Activated naive CD4-positive, alpha-beta T cell treated with anti-CD3 and anti-CD28 coated beads, Interleukin-2, amount 50 U/mL, for 16 hours (primary cell): ENCODE measurements at places on chromosomes 16 and 17.
A peak's percentile ranks its signal among the peaks of the same experiment; 100 is the strongest.

DNA sequence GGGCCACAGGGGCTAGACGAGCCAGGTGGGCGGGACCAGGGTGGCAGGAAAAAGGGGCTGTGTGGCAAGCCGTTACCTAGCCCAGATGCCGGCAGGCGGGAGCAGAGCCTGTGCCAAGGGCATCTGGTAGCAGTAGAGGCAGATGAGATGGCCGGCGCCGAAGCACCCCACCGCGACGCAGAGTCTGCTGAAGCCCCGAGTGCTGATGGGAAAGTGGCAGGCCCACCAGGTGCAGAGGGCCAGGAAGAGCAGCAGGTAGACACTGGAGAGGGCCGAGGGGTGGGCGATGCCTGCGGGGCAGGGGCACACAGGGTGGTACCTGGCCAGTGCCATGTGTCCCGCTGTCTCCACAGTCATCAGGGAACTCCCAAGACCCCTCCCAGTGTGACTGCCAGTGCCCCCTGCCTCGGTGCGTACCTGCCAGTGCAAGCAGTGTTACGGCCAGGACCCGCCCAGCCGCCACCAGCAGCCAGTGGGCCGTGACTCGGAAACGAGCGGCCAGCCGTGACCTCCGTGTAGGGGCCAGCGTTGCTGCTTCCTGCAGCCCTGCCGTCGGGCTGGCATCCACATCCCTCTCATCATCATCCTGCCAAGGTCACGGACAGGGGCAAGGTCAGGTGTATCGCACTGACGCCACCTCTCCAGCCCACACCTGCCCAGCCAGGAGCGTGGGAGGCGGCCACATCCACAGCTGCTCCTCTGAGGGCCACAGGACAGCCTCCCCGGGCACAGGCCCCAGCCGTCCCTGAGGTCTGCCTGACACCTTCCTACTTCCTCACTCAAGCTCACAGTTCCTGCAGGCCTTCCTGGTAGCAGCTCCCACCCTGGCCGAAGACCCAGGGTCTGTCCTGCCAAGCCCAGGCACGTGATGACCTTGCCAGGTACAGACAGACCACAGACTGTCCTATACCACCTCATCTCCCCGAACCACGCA is 32.1 kb downstream of the CTU2 start:
- no peak for DNase-seq

- DNase-seq = no peak
Measured at GRCh38 chr17:11406716-11407115, 165.7 kb downstream of the SHISA6 start.

DNA sequence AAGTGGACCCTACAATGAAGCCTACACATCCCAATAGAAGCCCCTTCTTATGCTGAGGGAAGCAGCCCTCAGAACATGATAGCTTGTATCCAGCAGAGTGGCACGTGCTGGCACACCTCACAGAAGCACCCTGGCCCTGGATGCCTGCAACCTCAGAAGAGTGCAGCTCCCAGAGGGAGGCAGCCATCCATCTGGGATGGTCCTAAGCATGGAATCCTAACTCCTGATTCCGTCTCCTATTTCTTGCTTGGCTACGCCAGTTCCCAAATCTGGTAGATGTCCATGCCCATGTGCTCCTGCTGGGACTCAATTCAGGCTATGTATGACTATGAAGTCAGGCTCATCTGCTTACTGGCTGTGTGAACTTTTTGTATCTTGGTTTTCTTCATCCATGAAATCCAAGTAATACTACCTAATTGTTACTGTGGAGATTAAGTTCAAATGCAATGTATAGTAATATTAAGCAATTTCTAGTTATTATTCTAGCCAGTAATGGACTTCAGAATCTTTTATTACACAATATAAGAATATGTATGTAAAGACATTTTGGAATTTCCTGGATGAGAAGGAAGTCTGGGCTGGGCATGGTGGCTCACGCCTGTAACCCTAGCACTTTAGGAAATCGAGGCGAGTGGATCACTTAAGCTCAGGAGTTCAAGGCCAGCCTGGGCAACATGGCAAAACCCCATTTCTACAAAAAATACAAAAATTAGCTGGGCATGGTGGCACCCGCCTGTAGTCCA is 32.4 kb downstream of the SIAH1 start:
- no peak for DNase-seq

- no peak for DNase-seq
Measured at GRCh38 chr17:68972119-68972704, 17.0 kb upstream of the ABCA8 start.

- peak; percentile 65 for DNase-seq
Measured at GRCh38 chr16:80806927-80807340, 2.5 kb upstream of the CDYL2 start.

DNA sequence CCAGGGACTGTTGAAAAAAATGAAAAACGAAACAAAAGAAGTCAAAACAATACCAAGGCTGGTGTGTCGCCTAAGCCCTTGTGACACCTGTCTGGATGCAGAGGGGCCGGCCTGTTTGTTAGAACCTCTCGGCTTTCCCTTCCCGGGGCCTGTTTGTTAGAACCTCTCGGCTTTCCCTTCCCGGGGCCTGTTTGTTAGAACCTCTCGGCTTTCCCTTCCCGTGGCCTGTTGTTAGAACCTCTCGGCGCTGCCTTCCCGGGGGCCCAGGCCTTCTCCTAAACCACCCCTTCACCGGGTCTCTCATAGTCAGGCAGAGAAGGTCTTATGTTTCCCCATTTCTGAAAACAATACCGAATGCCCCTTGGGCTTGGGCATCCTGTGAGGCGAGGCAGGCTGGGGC is 180.0 kb downstream of the BANP start:
- no peak for DNase-seq

GRCh38 chr17:57125866-57126265 is 40.8 kb downstream of the AKAP1 start:
- DNase-seq = no peak

DNA sequence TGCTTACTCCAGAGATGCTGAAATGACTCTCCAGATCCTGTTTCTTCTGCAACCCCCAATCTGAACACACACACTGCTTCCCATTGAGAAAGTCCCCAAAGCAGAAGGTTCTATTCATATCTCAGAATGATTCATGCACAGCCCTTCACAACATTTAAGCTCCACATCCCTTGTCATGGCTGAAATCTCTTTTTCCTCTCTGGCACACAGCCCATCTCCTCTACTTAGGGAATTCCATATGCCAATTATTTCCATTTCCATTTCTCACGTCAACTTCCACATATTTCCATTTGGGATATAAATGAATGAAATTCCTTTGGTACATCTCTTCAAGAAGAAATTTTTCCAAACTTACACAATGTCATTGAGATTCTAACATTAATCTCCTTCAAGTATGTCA is 119.6 kb downstream of the CDH11 start:
- DNase-seq = no peak

GRCh38 chr17:9021992-9022572 is 772 bp downstream of the NTN1 start:
- peak; percentile 22 for DNase-seq

- DNase-seq = no peak
Measured at GRCh38 chr17:47843391-47843730, 2.3 kb upstream of the SCRN2 start.

GRCh38 chr17:7034955-7035590 is 742 bp upstream of the SLC16A13 start:
- peak; percentile 37 for DNase-seq

DNA sequence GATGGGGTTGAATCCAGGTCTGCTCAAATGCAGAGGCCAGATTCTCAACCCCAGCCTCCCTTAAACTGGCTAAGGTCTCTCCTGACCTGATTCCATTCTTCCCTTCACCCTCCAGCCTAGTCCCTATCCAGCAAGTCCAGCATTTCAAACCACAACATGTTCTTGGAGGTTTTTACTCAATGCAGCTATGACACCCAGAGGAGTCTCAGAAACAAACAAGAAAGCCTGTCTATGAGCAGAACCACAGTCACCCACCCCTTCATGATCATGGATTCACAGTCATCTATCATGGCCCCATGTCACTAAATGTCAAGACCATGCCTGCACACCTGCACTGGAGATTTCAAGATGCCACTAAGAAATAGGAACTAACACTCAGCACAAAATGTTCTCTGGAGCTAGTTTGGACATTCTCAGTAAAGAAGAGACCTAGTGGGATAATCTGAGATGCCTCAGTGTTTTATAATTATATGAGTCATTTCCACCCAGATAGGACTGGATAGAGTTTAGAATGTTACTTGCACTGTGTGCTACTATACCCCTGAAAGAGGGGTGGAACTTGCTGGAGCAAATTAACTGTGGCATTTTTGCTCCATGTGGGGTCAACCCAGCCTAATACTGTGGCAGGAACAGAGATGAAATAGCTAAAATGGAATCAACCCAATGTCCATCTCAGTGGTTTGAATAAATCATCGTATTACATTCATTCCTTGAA is 9.5 kb upstream of the METTL22 start:
- DNase-seq = no peak

DNA sequence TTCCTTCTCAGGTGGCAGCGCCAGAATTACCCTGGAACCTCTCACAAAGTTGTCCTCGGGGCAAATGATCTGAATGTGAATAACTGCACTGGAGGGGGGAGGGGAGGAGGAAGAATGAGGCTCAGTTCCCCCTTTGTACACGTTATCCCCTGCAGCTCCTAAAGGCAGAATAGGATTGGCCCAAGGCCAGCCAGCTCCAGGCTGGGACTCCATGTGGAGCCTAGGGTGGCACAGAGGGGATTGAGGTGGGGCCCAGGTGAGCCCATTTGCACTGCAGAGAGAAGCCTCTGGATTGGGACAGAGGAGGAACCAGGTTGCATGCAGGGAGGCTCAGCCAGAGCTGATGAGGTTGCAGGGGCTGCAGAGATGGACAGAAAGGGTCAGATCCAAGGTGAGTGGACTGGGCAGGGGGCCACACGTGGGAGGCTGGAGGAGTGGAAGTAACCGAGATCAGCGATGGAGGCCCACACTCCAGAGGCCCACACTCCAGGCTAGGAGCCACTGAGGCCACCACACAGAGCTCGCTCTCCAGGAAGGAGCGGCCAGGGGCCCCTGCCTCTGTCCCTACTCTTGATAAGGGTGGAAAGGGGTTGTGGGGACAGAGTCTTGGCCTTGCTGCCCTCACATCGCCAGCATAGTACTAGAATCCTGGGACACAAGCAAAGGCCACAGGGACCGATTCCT is 78.6 kb downstream of the RBFOX3 start:
- no peak for DNase-seq

DNA sequence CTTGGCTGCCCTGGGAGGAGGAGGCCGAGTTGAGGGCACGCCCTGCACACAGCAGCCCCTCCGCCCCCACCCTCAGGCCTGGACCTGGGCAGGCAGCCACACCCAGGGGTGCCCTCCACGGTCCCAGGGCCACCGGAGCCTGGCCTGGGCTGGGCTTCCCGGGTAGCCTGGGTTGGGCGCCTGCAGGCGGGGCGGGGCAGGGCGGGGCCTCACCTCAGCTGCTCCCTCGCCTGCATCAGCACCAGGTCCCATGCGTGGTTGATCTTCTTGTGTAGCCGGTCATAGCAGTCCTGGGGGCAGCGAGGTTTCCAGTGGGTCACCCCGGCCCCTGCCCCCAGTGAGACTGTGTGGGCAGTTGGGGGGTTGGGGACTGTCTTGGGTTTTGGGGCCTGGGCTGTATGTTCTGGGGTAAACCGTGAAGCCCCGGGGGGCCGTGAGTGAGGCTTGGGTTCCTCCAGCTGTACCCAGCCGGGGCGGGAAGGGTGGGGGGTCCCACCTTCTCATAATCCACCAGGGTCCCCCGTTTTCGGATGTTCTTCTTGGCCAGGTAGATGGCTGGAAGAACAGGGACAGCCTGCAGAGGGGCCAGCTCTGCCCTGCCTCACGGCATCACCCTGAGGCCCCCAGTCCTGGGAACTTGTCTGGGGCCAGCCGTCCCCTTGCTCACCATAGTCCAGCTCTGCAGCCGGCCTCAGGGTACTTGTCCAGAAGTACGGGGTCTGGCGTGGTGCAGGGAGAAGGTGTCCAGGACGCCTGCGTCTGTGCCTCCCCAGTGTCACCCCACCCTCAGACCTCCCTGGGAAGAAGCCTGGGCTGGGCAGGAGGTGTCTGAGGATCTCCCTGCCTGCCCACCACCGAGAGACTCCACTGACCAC is 2.0 kb downstream of the RGS11 start:
- DNase-seq = no peak

GRCh38 chr16:49471038-49471727 is 97.6 kb downstream of the C16orf78 start:
- DNase-seq = no peak

- no peak for DNase-seq
Measured at GRCh38 chr16:35690413-35690812, 2231.0 kb downstream of the TP53TG3F start.

DNA sequence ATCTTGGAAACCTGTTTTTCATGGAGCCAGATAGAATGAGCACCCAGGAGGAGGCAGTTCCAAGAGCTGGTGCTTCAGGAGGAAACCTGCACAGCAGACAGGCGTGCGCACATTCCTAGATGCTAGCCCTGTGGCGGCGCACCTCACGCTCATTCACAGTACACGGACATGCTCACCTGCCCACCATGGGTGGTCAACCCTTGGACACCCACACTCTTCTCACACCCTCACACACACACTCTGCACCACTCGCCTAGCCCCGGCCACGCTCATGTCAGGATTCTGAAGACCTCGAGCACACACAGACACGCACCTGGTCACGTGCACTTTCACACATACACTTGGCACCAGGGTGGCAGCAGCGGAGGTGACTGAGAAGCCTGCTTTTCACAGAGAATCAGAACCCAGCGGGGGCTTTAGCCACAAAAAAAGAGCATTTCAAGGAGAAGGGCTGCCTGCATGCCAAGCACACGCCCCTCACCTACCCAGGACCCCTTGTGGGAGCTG is 28.6 kb downstream of the RAI1 start:
- no peak for DNase-seq

GRCh38 chr17:57574040-57574513 is 171.0 kb downstream of the CCDC182 start:
- no peak for DNase-seq

DNA sequence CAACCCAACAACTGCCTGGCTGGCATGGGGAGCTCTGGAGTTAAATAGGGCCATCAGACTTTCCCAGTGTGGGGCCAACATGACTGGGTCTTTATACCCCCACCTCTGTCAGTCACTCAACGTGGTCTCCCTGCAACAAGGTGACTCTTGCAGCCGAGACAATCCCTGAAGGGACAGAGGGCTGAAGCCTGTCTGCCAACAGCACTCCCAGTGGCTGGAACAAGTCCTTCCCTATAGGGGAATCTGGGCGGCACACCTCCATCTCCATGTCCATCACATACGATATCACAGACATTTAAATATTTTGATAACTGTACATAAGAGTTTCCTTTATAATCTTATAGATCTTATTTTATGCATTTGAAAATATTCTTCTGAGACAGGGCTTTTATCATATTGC is 4.8 kb upstream of the MAPT start:
- DNase-seq = no peak
